Activated T-cell treated with anti-CD3 and anti-CD28 coated beads, Interleukin-2, amount 50 U/mL, for 1 hour (primary cell): ENCODE measurements at places on chromosomes 12 and 14.

DNA sequence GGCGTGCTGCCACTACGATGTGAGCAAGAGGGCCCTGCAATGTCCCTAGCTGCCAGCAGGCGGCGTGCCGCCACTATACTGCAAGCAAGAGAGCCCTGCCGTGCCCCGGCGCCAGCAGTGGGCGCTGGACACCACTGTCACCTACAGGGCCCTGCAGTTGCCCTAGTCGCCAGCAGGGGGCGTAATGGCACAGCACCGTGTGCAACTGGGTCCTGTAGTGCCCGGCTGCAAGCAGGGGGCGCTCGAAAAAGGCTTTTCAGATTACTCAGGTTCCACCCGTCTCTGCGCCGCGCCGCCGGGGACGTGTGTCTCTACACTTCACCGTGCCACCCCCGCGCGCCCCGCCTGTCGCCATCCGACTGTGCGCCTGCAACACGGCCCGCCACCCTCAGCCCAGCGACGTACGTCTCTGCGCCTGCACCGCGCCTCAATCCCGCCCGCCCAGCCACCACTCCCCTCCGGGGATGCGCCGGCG, 1356.9 kb downstream of the TMEM121 start:
- peak; percentile 44 for DNase-seq

GRCh38 chr12:120763250-120763649, 37.6 kb downstream of the ACADS start:
- DNase-seq: no peak

DNA sequence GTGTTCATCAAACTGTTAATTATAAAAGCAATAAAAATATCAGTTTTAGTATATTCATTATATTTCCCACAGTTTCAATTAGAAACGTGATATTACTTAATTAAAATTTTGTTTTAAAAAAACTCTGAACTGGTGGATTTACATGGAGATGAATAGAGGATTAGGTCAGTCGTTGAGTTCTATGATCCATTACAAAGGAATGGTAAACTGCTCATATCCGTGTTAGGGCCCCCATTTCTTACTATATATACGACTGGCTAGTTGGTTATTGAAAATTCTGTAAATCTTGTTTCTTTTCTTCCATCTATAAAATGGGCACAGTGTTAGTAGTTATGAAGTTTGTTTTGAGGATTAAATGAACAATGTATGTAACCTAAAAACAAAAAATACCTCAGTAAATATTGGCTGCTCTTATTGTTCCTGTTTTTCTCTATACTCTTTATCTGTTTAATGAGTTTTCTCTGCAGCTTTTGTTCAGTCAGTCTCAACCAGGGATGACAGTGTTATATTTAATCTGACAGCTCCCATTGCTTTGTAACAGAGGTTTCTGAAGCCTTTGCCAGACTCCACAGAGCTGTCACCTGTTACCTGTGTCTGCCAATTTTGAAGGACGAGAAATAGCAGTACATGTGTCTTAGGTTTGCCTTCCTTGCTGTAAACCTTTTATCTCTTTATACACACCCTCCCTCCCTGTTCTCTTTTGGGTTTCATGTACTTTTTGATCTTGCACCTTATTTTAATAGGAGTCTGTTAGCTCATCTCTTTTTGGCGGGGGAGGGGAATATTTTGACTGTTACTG, 41.5 kb downstream of the FRS2 start:
- no peak for DNase-seq

DNA sequence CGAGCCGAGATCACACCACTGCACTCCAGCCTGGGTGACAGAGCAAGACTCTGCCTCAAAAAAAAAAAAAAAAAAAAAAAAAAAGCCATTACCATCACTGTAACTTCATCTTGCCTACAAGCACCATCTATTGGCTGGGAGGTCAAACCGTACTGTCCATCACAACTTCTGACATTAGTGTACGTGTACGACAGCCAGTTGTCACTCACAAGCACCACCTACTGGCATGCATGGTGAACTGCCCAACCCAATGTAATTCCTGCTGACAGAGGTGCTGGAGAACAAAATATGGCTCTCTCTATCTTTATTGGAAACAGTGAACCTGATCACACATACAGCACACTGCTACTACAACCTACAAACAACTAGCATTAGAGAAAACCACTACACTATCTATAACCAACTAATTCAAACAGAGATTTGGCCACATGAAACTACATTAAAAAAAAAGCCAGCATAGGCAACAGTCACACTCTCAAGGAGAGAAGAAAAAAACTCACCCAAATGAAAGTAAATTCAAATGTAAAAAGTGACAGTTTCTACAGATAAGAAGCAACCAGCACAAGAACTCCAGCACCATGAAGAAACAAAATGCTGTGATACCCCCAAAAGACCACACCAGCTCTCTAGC, 82.3 kb downstream of the PUS7L start:
- DNase-seq: no peak

GRCh38 chr12:120853188-120853587, 51.0 kb downstream of the SPPL3 start:
- no peak for DNase-seq

GRCh38 chr12:87491089-87491488, 538.1 kb downstream of the C12orf50 start:
- no peak for DNase-seq

GRCh38 chr12:26374934-26375680, 179.7 kb downstream of the SSPN start:
- no peak for DNase-seq

GRCh38 chr14:94089479-94089878, 8.4 kb downstream of the IFI27L1 start:
- no peak for DNase-seq

DNA sequence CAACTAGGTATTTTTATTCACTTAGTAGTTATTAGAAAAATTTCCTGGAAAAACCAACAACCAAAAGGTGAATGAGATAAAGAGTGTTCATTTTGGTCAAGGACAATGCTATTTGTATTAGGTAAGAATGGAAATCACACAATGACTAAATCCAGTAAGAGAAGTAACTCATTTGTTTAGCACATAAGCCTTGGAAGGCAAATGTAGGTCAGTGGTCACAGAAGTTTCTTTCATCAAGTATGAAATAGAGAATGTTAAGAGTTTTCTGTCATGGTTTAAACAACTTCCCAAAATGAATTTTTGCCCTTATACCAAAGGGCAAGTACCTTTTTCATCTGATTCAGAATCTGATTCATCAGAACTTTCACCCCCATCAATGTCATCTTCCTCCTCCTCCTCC, 101.7 kb downstream of the KIF21A start:
- no peak for DNase-seq

GRCh38 chr12:76244300-76244699, 103.9 kb downstream of the BBS10 start:
- DNase-seq: no peak

DNA sequence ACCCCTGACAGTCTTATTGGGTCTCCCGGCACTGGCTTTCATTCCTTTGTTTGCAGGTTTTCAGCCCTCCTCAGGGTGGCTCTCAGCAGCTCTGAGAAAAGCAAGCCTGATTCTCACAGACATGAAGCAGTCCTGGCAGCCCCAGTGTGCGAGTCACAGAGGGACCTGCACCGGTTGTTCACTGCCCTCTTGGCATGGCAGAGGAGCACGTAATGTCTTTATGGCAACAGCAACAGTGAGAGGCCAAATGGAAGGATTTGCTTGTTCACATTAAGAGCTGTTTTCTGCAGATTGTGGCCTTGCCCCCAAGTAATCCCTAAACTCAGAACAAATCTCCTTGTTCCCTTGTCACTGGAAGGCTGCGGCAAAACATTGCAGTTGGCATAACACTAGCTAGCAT, 3.4 kb downstream of the KCNA5 start:
- DNase-seq: no peak

- DNase-seq: no peak
These were observed 465.4 kb downstream of the NPAS3 start for GRCh38 chr14:33404054-33404453.

DNA sequence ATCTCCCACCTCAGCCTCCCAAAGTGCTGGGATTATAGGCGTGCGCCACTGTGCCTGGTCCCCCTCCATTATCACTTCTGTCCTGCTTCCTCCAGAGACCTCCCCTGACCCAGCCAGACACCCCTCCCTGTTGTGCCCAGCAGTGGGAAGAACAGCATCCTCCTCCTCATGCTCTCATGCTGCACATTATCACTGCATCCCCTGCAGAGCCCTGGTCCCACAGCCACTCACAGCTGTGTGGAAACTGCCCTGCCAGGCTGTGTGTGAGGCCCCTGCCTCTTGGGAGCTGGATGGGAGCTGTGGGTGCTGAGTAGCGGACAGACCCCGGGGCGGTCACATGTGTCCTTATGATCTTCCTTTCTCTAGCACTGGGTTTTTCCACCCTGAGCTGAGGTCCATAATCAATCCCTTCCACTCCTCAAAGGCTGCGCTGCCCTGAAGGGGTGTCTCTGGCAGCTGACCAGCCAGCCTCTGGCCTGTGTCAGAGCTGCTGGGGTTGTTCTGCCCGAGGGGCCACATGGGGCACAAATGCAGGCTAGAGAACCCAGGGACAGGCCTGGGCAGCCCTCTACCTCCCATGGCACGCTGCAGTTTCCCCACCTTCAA, 9.2 kb downstream of the HIP1R start:
- DNase-seq: no peak

DNA sequence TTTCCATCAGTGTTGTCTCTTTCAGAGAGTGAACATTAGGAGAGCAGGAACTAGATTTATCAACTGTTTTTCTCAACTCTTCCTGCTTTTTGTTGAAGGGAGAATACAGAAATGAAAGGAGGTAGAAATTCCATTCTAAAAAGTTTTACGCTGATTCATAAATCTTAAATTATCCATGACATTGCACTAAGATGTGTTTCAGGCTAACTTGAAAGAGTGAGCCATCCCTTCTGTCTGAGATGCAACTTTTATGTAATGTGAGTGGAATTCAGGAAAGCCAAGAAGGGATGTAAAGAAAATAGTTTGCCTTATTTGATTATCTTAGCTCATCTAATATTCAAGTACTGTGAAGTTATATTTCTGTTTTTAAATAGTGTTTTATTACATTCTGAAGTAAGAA, 349.5 kb upstream of the RGS6 start:
- DNase-seq: no peak

- DNase-seq: no peak
These were observed 414.9 kb downstream of the ETNK1 start for GRCh38 chr12:23039834-23040233.

DNA sequence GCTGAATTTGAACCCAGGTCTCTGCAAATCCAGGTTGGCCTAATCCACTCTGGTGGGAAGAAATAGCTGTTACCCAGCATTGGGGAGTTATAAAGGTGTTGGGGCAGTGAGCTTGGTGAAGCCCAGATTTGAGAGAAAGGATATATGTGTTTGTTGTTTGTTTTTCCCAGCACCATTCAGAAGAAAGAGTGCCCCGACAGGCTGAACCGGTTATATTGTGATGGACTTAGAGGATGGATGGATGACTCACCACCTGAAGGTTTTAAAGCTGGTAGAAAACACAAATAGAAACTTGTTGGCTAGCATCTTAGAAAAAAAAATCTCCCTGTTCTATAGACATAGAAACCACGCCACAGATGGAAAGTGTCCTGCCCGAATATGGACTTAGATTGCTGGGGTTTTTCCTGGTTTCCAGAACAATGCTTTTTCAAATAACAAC, 404.6 kb downstream of the MED13L start:
- no peak for DNase-seq

DNA sequence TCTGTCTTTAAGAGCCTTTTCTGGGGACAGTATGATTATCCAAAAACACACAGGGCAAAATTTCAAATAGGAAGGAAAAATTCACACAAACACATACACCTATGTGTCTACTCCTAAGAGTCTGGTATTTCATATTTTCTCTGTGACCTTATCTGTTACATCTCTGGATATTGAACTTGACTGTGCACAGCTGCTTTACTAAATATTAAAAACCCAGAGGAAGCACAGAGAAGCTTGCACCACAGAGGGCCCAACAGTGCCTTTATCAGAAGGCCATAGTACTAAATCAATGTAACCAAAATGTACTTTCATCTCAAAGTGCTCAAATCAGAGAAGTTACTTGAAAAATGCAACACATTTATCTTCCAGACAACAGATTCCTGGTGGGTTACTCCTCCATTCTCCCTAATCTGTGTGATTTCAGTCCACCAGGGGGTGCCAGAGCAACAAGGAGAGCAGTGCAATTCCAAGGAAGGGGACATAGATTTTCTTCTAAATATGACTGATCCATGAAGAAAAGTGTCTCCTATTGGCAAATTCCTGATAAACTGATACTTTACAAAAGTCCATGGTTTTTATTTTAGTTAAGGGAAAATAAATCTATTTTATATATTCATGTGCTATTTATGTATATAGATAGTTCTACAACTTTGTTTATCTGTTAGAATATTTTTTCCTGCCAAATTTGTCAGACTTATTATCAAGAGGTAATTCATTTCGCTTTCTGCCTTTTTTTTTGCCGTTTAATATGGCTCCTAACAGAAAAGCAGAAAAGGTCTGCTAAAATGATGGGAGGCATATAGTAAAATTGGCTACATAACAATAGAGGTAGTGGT, 617.6 kb downstream of the LRFN5 start:
- no peak for DNase-seq

GRCh38 chr14:34262127-34262910, 199.7 kb downstream of the SPTSSA start:
- no peak for DNase-seq

- DNase-seq: no peak
These were observed 5.9 kb downstream of the CD163 start for GRCh38 chr12:7497661-7498060.

GRCh38 chr12:91851741-91852477, 293.7 kb downstream of the BTG1 start:
- no peak for DNase-seq

DNA sequence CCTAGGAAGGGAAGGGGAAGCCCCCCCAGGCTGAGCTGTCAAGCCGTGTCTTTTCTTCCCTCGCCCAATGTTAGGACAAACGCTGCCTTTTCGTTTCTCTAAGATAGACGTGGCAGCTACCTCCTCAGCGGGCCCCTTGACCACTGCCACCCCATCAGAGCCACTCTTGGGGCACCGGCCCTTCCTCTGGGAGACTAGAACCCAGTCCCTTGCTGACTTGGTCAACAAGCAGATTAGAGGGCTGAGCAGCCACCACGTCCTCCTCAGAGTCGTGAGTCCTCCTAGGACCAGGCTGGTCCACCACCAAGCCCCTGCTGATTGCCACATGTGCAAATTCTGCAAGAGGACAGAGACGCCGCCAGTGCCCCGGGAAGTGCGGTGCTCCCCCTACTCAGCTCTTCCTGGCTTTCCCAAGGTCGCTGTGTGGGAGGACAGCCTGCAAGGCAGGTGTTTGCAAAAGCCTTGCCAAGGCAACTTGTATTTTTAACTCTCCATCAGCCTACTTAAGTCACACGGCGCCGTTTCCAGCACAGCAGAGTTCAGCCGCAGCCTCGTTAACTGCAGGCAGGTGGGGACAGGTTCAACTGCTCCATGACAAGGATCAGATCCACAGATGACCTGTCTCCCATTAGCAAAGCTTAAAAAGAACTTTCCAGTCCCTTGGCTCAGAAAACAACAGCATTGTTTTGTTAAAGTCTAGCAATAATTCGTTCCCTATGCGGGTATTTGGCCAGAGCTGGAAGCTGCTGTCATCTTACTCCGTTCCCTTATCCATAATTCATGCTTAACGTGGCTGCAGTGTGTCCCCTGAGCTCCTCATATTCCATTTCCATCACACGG, 65.6 kb downstream of the TESC start:
- no peak for DNase-seq
